ENCODE measurements at places on chromosomes 1 and 21.

DNA sequence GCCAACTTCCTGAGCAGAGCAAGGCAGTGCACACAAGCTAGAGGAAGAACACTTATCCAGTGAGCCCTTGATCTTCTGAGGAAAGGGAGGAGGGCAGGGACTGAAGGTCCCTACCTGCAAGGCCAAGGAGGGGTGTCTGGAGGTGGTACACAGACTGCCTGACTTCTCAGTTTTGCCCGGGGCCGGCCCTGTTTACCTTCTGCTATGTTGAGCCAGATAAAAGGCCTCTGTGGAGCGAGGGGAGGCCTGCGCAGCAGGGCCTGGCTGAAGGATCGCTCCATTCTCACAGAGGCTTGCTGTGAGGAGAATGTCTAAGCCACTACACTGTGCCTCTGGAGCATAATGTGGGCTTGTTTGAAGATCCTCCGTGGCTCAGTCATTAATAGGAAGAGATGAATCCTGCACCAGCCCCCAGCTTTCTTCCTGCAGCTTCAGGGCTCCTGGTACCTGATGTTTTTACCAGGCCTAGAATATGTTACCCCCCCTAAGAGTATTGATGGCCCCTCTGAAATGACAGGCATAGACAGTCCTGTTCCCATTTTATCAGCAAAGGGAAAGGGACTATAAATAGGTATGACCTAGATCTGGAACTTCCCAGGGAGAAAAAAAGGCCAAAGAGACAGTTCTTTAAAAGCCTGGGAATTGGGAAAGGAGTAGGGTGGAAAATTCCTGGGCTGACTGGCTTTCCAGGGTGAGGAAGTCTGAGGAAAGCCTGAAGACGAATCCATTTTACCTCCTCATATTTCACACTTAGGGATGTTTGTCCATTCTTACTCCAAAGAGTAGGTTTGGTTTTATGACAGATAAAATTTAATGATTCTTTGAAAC lies 4.7 kb downstream of the POGK start:
- DNase-seq = no peak

DNA sequence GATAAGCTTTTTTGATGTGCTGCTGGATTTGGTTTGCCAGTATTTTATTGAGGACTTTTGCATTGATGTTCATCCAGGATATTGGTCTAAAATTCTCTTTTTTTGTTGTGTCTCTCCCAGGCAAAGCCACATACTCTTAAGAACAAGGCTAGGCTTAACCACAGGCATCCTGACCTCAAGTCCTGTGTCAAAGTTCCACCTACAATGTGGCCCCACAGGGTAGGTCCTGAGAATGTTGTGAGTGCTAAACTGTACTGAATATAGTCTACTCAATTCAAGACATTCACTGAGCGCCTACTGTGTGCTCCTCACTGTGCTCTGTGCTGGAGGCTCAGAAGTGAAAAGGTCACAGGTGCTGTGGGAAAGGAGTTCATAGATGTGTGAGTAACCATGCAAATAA lies 20.6 kb downstream of the DDAH1 start:
- no peak for DNase-seq

DNA sequence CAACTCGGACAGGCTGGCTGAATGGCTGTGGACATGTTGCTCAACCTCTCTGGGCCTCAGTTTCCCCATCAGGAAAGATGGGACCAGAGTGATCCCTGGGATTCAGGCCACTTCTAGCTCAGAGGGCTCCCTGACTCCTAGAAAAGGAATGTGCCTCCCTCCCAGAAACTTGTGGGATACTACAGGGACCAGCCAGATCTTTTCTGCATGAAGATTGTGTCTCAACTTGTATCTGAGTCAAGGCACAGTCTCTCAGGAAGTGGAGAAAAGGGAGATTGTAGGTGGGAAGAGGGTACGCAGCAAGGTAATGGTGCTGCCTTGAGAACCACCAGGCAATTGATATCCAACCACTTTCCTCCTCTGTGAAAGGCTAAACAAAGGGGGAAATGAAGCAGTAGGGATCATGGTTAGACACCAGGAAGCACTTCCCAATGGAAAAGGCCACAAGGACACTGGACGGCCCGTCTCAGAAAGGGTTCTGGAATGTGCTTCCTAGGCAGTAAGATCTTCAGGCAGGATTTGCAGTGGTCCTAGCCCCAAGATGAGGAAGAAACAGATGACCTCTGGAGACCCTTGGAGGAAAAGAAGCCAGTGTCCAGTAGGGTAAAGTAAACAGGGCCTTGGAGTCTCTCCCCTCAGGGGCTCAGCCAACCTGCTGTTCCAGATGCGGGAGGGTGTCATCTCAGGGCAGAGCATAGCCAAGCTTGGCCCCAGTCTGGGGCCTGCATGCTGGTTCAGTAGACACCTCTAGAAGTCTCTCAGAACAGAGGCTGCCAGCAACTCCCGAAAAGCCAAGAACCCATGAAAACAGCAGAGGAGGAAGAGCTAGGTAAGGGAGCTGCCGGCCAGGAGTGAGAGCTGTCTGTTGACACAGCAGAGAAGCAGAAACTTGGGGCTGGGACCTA lies 16.8 kb downstream of the IFFO2 start:
- DNase-seq = no peak

DNA sequence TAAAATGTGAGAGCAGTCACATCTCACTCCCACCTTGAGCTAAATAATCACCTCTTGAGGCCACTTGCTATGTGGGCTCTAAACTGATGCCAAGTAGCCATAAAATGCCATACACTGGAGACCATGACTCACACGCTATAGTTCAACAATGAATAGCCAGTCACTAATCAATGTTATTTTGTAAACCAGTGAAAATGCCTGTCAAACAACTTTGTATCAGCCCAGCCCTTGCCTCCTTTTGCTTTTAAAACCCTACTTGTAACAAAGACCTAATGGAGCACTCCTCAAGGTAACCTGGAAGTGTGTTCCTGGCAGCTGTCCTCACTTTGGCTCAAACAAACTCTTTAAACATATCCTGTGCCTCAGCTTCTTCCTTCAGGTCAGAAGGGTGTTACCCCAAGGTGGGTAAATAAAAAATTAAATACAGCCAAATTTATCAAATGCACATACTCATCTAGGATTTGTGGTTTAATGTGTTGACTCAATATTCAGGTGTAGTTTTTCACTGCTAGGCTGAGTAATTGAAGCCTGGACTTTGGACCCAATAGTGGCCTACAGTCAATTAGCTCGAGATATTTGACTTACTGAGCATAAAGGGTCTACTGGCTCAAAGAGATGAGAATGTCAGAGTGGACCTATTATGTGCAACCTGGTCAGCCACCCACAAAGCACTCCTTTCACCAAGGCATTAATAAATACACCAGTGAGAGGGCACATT lies 154.3 kb downstream of the COQ8A start:
- DNase-seq = no peak

- no peak for DNase-seq
Measured at GRCh38 chr21:28991861-28992525, 684 bp downstream of the LTN1 start.

GRCh38 chr1:112264010-112264409 lies 132.0 kb upstream of the CTTNBP2NL start:
- no peak for DNase-seq

DNA sequence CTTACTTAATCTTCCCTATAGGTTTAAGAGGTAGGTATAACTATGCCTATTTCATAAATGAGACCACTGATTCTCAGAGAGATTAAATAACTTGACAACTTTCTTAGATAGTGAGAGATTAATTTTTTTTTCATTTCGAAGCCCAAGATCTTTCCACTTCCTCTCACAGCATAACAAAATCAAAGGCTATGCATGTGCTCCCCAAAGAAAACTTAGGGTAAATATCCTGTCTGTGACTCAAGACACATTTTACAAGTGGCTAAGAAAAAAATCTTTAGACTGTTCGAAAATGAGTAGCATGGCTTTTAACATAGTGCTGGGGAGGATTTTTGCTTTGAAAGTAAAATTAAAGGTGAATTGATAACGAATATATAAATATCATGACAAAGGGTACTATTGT lies 8.2 kb upstream of the C1orf141 start:
- DNase-seq = no peak

- no peak for DNase-seq
Measured at GRCh38 chr1:181104790-181105133, 16.3 kb downstream of the IER5 start.

GRCh38 chr1:193260056-193260745 lies 73.8 kb upstream of the B3GALT2 start:
- DNase-seq = no peak

GRCh38 chr1:225863167-225863566 lies 19.0 kb downstream of the TMEM63A start:
- no peak for DNase-seq

GRCh38 chr21:42199868-42200463 lies 19.0 kb upstream of the ABCG1 start:
- DNase-seq = no peak

DNA sequence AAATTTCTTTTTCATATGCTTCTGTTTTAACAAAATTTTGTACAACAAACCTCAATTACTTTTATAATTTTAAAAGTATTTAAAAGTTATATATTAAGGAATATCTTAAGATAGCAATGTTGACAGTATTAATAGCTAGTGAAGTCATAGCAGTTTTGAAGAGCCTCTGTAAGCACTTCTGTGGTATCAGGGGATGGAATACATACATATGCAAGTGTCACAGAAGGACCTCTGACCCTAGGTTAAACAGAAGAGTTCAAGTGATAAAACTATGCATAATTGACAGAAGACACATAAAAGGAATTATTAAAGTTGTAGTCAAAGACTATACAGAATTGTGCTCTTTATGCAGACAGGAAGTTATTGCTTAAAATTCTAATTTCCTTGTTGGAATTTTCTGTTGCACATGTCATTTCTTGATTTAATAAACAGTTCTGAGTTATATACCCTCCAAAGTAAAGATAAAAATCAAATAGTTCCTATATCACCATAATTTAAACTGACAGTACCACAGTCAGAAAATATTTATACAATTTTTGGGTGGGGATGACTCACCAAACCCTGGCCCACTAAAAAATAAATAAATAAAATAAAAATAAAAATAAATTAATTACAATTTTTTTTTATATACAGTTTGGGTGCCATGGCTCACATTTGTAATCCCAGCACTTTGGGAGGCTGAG lies 27.1 kb downstream of the IPP start:
- DNase-seq = no peak

- DNase-seq = no peak
Measured at GRCh38 chr1:117067533-117068370, 7.6 kb downstream of the TTF2 start.

DNA sequence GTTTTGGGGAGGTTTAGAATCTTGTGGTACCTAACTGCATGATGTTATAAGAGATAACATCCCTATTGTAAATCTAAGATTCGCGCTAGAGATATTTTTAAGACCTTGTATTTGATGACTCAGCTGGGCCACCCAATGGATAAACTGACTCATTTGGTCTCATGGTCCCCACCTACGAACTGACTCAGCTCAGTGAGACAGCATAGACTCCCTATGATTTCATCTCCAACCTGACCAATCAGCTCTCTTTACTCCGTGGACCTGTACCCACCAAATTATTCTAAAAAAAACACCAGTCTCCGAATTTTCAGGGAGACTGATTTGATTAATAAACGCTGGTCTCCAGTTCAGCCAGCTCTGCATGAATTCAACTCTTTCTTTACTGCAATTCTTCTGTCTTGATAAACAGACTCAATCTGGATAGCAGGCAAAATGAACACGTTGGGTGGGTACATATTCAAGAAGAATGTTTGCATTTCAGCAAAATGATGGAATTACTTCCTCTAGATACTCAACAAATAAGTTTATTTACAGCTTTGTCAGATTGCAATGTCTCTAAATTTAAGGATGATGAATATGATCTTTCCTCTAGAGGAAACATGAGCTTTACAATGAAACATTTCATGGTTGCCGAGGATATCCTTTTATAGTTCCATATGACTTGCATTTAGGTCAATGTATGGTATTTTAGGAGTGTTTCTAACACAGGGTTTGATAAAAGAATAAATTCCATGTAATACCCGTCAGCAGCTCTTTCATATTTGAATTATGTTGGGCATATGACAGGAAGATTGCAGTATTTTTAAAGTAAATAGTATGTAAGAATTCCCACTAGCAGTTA lies 516.6 kb upstream of the RGS18 start:
- no peak for DNase-seq

DNA sequence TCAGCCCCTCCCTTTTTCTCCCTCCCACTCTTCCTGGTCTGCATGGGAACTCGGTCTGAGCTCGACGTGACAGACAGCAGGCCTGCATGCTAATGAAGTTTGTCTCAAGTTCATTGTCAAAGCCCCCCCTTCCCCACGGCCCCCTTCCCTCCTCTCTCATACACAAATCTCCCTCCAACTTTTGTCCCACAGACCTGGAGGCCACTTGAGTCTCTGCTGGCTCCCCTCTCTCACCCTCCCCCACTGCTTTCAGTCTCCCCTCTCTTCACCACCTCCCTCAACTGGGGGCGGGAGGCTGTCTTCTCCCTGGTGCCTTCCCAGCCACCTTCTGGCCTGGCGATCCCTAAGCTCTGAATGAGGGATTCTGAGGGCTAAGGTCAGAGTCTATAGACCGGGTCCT lies 61.3 kb downstream of the RHBG start:
- no peak for DNase-seq

DNA sequence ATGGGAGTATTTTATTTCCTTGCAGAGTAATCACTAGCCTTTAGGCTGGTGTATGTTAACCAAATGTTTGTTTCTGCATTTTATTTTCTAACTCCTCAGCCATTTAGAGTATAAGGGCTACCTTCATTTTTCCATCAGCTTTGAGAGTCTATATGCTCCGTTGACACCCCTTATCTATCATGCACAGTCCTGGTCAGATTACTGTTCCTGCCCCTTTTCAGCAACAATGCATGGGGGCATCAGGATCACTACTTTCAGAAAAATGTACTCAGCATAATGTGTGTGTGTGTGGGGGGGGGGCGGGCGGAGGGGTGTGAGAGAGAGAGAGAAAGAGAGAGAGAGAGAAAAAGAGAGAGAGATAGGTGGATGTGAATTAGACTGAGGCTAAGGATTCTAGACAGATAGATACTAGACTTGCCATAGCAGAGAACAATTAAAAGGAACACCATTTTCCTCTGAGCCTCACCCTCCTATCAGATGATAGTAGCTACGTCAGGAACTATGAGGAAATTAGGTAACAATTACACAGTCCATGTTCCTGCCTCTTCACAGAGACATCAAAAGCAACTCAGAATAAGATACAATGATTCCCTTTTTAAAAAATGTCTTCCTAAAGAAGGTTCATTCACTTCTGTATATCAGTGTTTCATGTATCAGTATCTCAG lies 40.8 kb downstream of the FCER1A start:
- no peak for DNase-seq

DNA sequence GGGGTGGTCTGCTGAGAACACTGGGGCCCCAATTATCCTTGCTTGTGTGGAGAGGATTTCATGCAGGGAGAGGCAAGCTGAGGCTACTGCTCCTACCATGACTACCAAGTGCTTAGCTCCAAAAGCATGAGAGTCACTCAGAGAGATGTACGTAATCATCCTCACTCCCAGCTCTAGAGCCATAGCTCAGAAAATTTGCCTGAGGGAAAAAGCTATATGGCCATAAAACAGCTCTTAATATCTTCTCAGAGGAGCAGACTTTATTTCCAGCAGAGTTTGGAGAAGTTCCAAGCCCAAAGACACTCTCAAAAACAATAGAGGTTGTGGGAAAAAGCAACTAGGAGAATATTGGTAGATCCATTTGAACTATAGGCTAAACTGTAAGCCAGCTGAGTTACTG lies 106.4 kb upstream of the PBX1 start:
- DNase-seq = no peak

GRCh38 chr1:213987927-213988506 lies at the start of gene PROX1:
Gene PROX1 (plus strand): TSS chr1:213987973. CDS start chr1:213996536, 8,563 bp downstream.
- DNase-seq = no peak

- DNase-seq = no peak
Measured at GRCh38 chr1:99786751-99787501, 20.5 kb upstream of the FRRS1 start.

GRCh38 chr1:156226116-156226538 lies 13.3 kb downstream of the PMF1 start:
- no peak for DNase-seq

GRCh38 chr1:199168888-199169585 lies 530.2 kb downstream of the PTPRC start:
- no peak for DNase-seq
